ENCODE measurements at places on chromosomes 11 and 22.

DNA sequence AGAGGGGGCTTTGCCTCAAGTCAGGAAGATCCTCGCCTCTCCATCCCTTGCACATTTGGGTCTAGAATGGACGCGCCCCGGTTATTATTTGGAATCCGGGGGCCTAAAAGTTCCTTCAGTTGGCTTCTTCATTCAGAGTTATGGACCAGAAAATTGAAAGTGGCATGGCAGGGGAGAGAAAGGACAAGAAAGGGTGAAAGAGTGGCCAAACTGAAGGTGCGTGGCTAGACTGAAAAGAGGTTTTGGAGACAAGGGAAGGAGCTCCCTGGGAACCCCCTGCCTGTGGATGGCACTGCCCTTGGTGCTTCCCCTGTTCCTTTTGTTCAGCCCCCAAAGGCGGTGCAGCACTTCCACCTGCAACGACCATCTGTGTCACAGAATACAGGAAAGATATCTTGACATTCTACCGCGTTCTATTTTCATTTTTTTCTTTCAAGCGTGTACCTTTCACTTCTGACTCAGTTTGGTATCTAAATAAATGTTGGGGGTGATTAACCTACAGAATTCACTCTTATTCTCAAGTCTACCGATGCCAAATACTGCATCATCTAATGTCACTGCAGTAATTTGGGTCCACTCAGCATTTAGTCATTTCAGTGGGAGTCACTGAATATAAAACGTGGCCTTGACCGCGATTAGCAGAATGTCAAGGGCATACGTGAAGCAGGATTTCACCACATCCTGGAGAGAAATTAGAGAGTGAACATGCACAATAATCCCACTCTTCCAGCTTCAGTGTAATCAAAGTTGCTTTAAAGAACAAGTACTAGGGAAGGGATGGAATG is 88.1 kb upstream of the ARHGAP32 start:
- DNase-seq, result no peak

GRCh38 chr22:19424186-19424500 is 7.4 kb downstream of the HIRA start:
- no peak for DNase-seq

GRCh38 chr22:20960609-20961008 is 6.4 kb upstream of the AIFM3 start:
- DNase-seq, result no peak

GRCh38 chr11:12092714-12093113 is 17.7 kb upstream of the MICAL2 start:
- no peak for DNase-seq

- DNase-seq, result no peak
Measured at GRCh38 chr11:58616594-58616993, 5.9 kb upstream of the CNTF start.

DNA sequence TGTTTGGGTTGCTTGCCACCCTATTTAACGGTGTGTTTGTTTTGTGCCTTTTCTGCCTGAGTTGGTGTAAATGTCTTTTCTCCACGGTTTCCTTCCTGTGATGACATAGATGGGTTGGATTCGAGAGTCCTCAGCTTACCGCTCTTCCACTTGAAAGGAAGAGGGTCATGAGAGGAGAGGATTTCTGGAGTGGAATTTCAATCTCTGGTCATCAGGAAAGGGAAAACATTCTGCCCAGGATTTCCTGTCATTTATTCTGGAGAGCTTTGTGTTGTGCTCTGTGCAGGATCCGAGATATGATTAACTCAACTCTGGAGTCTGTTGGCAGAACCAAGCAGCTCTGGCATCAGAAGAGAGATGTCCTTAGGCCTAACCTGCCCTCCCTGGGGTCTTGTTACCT is 605.2 kb downstream of the NTM start:
- no peak for DNase-seq

- no peak for DNase-seq
Measured at GRCh38 chr11:36405585-36406367, 104.3 kb downstream of the TRAF6 start.

GRCh38 chr11:114684636-114685035 is 6.3 kb downstream of the NXPE2 start:
- DNase-seq, result no peak

GRCh38 chr11:46315033-46315738 is 32.1 kb upstream of the DGKZ start:
- peak; percentile 53 for DNase-seq

GRCh38 chr22:41001722-41002122 is 50.5 kb downstream of the RBX1 start:
- DNase-seq, result no peak

- DNase-seq, result no peak
Measured at GRCh38 chr11:1130276-1131032, 27.3 kb upstream of the MUC5AC start.

GRCh38 chr22:31739795-31740201 is 10.1 kb downstream of the PRR14L start:
- DNase-seq, result no peak

- no peak for DNase-seq
Measured at GRCh38 chr11:61903845-61904244, 12.5 kb upstream of the FADS3 start.

DNA sequence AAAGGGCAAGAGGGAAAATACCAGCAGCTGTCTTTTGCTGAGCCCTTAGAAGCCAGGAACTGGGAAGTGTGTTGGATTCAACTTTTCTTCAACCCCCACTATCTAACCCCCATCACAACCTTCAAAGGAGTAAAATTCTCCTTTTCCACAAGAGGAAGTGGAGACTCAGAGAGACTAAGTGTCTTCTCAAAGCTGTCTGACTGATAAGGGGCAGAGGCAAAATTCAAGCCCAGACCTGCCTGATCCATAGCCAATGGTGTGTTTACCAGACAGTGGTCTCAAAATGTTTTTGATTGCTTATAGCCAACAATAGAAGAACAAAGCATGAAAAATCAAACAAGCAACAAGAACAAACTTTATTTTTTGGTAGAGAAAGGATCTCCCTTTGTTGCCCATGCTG is 707.0 kb downstream of the NTM start:
- DNase-seq, result no peak

DNA sequence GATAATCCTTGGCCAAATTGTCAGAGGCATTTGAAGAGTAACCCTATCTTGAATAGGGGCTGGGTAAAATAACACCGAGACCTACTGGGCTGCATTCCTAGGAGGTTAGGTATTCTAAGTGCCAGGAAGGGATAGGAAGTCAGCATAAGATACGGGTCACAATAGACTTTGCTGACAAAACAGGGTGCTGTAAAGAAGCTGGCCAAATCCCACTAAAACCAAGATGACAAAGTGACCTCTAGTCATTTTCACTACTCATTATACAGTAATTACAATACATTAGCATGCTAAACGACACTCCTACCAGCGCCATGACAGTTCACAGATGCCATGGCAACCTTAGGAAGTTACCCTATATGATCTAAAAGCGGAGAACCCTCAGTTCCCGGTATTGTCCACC is 964 bp upstream of the REXO2 start:
- no peak for DNase-seq

DNA sequence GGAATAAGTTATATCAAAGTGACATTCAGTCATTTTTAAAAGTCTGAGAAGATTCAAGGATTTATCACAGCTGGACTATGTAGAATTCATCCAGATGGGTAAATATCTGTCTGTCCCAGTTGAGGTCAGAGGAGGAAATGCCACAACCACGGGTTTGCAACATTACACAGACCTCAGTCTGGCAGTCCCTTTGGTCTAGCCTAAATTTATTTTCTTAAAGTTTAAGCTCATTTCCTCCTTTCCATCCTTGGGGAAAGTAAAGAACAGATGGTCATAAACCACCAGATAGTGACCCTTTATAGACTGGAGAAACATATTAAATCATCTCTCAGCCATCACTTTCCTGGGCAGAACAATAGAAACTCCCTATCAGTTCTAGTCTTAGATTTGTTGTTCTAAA is 238.4 kb upstream of the DDI1 start:
- peak; percentile 72 for DNase-seq

GRCh38 chr22:45203150-45203951 is 37.3 kb downstream of the KIAA0930 start:
- no peak for DNase-seq

DNA sequence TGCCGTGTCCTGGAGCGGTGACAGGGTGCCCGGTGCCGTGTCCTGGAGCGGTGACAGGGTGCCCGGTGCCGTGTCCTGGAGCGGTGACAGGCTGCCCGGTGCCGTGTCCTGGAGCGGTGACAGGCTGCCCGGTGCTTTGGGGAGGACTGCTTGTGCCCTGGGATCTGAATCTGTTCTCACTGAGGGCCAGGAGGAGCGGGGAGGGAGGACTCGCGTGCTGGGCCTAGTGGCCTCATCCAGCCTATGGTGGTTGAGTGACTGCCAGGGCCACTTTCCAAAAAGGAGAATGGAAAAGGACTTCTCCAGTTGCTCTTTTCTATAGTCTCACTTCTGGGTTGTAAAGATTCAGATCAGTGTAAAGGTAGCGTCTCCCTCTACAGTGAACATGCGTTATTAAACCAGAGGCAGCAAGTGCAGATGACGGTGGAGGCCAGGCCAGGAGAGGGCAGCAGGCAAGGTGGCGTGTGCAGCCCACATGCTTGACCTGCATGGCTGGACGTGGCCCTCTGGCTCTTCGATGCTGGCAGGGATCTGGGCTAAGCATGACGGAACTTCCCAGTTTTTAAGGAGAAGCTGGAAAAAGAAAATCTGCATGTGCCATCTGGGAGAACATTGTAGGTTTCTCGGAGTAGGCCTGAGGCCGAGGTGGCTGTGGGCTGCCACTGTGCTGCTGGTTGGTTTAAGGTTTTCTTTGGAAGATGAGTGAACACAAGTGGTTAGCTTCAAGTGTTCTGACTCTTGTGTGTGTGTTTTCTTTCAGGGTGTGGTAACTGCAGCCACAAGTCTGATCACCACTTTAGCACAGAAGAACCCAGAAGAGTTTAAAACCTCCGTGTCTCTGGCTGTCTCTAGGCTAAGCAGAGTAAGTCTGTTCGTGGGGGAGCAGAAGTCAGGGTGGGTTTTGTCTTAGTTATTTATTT is 55.0 kb downstream of the AP2A2 start:
- DNase-seq, result no peak

- peak; percentile 61 for DNase-seq
Measured at GRCh38 chr11:117597071-117597470, 199.9 kb downstream of the DSCAML1 start.

DNA sequence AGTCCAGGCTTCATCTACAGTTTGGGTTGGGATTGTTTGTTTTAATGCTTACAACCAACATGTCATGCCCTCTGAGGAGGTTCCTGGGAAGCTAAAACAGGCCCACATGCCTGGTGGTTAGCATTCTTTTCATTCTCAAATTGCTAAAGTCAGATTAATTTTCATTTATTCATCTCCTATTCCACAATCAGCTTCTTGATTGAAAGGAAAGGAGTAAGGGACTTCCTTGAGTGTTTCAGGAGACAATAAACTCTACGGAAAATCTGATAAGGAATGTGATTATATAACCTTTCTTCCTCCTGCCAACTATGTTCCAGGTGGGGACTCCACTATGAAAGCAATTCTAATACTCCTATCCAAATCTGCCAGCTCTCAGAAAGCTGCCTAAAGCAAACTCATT is 30.8 kb downstream of the MRTFA start:
- no peak for DNase-seq

DNA sequence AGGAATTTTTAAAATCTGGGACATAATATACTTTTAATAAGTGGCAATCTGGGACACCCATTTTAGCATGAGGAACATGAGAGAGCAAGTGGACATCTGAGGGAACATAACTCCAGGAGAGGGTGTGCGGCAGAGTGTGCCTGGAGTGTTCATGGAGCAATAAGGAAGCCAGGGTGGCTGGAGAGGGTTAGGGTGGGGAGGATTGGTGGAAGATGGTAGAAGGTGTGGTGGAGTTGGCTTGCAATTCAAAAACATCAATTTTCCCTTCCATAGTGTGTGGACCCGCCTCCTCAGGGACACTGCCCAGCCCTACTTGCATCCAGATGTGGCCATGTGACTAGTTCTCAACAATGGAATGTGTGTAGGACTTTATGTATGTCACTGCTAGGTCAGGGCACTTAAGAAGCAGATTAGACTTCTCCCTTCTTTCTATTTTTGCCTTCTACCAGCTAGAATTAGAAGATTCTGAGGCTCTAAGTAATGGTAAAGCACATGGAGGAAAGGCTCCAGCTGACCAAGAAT is 4.4 kb upstream of the DENND5A start:
- DNase-seq, result no peak

GRCh38 chr11:121463689-121464335 is 11.0 kb upstream of the SORL1-AS1 start:
- DNase-seq, result no peak

DNA sequence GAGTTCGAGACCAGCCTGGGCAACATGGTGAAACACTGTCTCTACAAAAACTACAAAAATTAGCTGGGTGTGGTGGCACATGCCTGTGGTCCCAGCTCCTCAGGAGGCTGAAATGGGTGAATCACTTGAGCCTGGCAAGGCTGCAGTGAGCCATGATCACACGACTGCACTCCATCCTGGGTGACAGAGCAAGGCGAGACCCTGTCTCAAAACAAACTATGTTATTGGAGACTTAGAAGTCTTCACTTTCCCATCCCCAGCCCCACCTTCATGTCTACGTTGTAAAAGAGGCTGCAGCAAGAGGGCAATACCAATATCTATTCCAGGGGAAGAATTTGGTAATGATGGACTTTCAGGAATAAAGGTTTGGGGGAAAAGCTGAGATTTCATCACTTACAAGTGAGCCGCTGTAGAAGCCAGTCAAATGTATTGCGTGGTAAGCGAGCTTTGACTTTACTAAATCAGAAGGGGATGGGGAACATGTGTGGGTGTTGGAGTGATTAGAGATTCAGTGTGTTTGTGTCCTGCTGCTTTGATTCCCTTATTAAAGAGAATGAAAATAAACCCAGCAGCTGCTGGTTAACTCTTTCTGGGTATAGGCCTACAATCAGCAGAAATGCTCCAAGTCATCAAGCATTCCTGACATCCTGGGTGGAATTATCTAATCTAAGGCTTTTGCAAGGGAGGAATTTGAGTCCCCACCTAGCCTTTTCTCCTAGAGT is 53.7 kb downstream of the UBASH3B start:
- DNase-seq, result no peak

- no peak for DNase-seq
Measured at GRCh38 chr11:125448136-125448535, 47.9 kb downstream of the FEZ1 start.

GRCh38 chr11:19723572-19724342 is 11.1 kb downstream of the NAV2 start:
- no peak for DNase-seq

- peak; percentile 33 for DNase-seq
Measured at GRCh38 chr22:31089160-31090100, 8.3 kb downstream of the SMTN start.

- DNase-seq, result no peak
Measured at GRCh38 chr11:15197696-15198095, 83.0 kb downstream of the INSC start.

- no peak for DNase-seq
Measured at GRCh38 chr11:32827276-32827675, 2.5 kb upstream of the PRRG4 start.

DNA sequence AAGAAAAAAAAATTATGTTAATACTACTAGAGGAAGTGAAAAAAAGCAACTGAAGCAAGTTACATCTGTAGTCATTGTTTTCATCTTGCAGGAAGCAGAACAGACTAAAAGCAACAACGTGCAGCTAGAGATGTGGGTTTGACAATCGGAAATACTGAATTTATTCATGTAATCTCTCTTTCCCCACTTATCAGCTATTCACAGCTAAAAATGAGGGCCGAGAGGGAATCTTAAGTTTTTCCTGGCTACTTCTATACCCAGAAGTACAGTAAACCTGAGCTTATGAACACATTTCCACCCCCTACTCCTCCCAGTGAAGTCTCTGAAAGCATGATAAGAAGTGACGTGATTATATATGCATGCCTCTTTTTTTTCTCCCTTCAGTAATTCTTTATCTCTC is 116.5 kb downstream of the SPON1 start:
- DNase-seq, result no peak

- DNase-seq, result peak; percentile 34
Measured at GRCh38 chr11:118939953-118940598, 14.3 kb upstream of the BCL9L start.

- peak; percentile 79 for DNase-seq
Measured at GRCh38 chr11:111982019-111982464, 43.2 kb upstream of the DLAT start.

Data from MM.1S (cell line).